Vagina (tissue), 2 donors: ENCODE measurements at places on chromosomes 3 and 15.

- no peak for DNase-seq
Observed at GRCh38 chr3:13508496-13508895, 28.4 kb downstream of the HDAC11 start.

- DNase-seq: no peak
Observed at GRCh38 chr3:154684021-154684420, 254.0 kb upstream of the GPR149 start.

DNA sequence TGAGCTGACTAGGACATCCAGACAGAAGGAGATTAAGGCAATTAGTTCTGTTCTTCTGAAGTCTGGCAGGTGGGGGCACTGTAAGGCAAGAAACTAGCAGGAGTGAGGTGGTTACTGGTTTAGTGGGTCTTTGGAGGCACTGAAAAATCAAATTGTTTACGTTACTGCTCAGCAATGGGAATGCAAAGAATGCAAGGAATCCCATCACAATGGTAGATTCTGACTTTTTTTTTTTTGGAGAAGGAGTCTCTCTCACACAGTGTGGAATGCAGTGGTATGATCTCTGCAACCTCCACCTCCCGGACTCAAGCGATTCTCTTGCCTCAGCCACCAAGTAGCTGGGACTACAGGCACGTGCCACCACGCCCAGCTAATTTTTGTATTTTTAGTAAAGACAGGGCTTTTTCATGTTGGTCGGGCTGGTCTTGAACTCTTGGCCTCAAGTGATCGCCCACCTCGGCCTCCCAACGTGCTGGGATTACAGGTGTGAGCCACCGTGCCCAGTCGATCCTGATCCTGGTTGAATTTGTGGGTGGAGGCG, 16.4 kb downstream of the FAM107A start:
- no peak for DNase-seq

DNA sequence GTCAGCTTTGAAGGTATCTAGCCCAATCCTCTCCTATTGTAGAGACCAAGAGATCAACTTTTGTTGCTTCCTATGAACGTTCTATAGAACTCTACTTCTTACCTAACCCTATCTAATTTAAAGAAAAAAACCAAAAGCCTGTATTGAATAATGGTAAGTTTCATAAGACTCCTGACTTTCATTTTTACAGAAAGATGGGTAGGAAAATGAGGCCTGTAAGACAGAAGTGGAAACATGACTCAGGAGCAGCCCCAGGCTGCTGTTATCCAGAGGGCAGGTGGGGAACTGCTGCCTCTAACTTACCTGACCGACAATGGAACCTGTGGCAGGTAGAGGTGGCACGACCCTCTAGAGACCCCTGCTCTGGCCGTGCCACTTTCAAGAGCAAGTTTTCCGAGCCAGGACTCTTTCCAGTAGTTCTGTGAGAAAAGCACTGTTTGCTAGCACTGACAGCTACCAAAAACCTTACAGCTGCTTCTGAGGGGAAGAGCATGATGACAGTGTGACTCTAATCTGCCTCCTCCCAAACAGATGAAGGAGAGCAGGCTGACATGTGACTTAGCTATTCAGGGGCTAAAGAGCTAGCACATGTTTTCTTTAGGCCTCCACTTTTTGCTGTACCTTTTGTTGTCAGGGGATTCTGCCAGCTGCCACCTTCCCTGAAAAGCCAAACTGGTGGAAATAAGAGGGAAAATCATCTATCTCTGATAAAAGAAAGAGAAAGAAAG, 17.5 kb downstream of the POPDC2 start:
- no peak for DNase-seq

- no peak for DNase-seq
Observed at GRCh38 chr3:28279770-28280169, 38.4 kb downstream of the CMC1 start.
